ENCODE measurements at places on chromosomes 3 and 15.

- DNase-seq = no peak
Observed at GRCh38 chr3:145857956-145858355, 303.0 kb downstream of the PLOD2 start.

- no peak for DNase-seq
Observed at GRCh38 chr3:128293930-128294329, 140.6 kb downstream of the EEFSEC start.

GRCh38 chr3:192887047-192887446 lies 30.6 kb downstream of the MB21D2 start:
- no peak for DNase-seq

DNA sequence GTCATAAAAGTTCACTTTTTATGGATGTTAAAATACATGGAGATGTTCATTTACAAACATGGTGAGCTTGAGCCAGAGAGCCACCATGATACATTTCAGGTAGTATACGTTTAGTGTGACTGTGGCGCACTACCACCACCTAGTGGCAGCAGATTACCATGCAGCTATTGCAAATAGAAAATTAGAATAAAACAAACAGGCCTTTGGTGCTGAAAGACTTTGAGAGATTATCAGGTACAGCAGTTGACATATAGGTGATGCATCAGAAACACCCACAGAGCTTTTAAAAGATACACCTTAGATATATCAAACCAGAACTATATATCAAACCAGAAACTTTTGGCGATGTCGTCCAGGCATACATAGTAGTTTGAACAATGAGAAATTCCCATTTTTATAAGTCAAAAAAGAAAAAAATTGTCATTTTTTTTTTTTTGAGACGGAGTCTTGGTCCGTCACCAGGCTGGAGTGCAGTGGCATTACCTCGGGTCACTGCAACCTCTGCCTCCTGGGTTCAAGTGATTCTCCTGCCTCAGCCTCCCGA lies 42.0 kb upstream of the ICE2 start:
- DNase-seq = peak; percentile 60

DNA sequence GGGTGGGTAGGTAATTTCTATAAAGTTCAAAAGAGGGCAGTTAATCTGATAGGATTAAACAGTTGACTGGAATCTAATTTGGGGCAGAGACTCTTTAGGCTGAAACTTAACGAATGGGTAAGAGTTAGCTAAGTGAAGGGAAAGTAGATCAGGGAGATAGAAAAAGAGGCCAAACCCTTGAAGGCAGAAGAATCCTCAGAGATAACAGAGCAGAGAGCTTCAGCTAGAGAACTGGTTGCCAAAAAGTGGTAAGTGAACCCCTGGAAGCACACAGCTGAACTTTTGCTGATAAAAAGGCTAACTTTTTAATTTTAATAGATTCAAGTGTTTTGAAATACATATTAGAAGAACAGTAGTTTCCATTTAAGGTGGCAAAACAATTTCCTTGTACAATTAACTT lies 99.2 kb downstream of the FHIT start:
- DNase-seq = no peak

- no peak for DNase-seq
Observed at GRCh38 chr3:143384076-143384475, 264.5 kb downstream of the CHST2 start.

- no peak for DNase-seq
Observed at GRCh38 chr3:69499899-69500421, 114.1 kb upstream of the FRMD4B start.

GRCh38 chr15:85556618-85556895 lies 176.2 kb downstream of the AKAP13 start:
- DNase-seq = no peak

GRCh38 chr3:119257654-119258410 lies 17.2 kb upstream of the B4GALT4 start:
- no peak for DNase-seq

GRCh38 chr3:163045945-163046344 lies 1549.3 kb downstream of the OTOL1 start:
- DNase-seq = no peak

GRCh38 chr15:64635499-64636495 lies 139.6 kb downstream of the RBPMS2 start:
- no peak for DNase-seq

- no peak for DNase-seq
Observed at GRCh38 chr15:96338766-96339618, 8.5 kb downstream of the NR2F2 start.

DNA sequence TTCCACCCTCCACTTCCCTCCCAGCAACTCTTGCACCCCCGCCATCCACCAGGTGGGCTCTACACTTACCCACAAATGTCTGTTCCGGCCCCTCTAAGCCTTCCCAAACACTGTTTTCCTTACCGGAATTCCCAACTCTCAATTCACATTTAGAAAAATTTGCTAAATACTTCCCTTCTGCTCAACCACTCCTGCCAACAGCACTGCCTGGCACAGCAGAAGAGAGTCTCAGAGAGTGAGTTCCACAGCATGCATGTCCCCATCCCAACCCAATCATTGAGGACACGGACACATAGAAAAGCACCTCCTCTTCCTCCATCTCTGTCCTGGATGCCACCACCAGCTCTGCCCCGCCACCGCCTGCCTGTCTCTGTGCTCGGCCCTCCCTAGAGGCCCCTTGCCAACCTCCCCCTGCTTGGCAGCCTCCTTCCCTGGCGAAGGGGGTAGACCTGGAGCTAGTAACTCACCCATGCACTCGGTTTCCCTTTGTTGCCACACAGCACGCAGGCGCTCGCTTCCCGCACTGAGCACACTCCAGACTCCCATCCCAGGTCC lies 66.2 kb upstream of the SLC6A1 start:
- DNase-seq = no peak

DNA sequence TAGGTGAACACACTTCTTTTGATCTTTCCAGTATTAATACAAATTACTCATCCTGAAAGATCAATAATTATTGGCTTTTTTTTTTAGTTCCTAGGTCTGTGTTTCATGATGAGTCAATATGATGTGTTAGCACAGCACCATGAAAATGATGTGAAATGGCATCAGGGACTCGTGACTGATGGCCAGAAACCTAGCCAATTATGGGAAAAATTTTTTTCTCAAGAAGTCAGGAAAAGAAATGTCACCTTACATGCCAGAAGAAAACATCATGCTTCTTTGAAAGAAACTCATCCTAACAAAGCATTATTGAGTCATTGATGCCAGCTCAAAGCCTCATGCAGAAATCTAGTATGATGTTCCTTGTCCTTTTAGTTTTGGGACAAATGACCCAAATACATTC lies 468.3 kb upstream of the CBLB start:
- DNase-seq = no peak

- no peak for DNase-seq
Observed at GRCh38 chr3:17027318-17027717, 142.6 kb downstream of the PLCL2 start.

- no peak for DNase-seq
Observed at GRCh38 chr3:187838016-187838540, 92.8 kb upstream of the BCL6 start.

DNA sequence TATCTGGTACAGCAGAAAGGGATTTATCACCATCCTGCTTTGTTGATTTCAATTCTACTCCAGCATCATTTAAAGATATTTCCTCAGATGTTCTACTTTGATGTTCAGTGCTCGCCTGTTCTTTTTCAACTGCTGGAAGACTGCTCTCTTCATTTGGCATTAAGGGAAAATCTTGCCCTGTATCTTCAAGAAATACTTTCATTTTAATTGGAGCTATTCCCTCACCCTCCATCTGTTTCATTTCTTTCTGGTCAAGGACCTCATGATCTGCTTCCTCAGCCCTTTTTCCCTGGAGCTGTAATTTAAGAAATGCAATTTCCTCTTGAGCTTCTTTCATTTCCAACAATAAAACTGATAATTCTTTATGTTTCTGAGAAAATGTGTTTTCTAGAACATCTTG lies 37.8 kb upstream of the HCLS1 start:
- no peak for DNase-seq

GRCh38 chr3:101784855-101785613 lies 6.0 kb downstream of the NXPE3 start:
- no peak for DNase-seq

- DNase-seq = no peak
Observed at GRCh38 chr3:109210501-109210900, 74.0 kb downstream of the C3orf85 start.

DNA sequence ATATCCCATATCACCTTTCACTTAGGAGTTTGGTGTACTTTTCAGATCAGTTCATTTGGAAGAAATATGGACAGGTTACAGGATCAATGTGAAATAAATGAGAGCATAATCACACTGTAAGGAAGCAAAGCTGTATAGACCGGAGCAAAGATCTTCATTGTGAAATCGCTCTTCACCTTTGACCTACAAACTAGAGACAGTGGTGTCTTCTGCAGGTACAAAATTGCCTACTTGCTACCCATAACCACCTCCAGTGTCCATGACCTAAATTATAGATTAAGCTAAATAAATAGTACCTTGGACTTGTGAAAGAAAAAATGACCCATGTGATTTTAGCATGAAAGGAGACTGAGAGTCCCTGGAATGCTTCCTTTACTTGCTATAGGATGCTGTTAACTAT lies 379.5 kb upstream of the SUCLG2 start:
- DNase-seq = no peak

DNA sequence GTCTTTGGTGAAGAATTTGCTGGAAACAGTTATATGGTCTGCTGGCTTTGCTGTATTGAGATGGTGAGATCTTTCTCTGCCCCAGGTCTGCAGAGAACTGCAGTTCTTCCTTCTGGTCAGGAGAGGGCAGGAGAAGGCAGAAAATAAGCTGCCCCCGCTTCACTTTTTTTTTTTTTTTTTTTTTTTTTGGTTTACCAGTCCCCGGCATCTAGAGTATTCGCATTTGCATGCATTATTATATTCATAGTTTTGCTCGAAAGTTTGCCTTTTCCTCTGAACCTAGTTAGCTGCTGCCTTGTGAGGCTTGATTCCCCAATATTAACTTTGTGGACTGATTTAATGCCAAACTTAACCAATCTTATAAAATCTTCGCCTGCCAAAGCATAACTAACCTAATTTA lies 10.6 kb upstream of the PARL start:
- DNase-seq = no peak

DNA sequence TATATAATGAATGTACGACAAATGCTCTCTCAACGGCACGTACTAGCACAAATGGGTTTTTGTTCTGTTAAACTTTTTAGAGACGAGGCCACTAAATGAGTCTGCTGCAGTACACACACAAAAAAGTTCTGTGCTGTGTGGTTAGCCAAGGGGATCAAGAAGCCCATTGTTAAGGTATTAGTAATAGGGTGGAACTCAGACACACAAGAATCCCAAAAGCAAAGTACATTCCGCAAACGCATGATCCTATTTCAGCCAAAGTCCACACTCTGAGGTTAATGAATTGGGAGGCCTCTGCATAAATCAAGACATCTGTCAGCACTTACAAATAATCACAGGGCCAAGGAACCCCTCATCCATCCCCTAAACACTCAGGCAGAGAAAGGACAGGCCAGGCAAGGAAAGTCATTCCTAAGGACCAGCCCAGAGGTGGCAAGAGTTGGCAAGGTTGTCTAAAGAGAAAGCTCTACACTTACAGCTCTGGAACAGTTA lies 12.1 kb downstream of the OSBPL10 start:
- DNase-seq = no peak

DNA sequence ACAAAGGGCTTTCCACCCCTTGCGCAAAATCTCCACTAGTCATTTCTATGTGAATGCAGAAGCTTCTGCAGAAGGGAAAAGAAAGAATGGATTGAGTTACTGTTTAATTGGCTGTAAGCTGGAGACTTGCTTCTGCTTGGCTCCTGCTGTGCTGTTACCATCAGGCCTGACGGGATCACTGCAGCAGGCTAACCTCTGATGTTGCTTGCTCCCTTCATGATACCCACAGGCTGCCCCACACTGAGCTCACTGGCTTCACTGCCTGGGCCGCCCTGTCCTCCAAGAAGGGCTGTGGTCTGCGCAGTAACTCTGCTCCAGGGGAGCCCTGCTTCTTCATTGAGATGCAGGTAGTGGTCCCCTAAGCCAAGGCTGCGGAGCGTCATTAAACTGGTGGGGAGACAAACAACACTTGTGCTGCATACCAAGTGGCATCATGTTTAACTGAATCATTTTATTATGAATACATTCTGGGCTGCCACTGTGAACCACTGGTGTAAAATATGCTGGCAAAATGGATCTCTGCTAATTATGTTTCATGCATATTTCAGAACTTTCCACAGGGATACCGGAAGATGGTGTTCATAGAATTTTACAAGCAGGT lies 78.6 kb downstream of the WDR49 start:
- DNase-seq = no peak

DNA sequence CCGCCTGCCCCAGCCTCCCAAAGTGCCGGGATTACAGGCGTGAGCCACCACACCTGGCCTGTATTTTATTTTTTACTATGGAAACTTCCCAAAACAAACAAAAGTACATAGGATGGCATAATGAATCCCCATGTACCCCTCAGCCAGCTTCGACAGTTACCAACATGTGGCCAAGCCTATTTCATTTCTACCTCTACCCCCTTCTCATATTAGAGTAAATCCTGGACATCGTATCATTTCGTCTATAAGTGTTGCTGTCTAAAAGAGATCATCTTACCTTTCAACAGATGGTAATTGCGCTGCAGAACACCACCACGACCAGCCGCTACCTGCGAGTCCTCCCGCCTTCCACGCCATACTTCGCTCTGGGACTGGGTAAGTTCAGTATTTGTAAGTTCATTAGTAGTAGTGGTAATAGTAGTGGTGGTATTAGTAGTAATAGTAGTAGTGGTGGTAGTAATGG lies 44.9 kb downstream of the DLEC1 start:
- DNase-seq = no peak

- no peak for DNase-seq
Observed at GRCh38 chr3:39350714-39351113, 21.2 kb downstream of the CCR8 start.

GRCh38 chr15:79496838-79497237 lies 64.7 kb downstream of the MINAR1 start:
- no peak for DNase-seq

DNA sequence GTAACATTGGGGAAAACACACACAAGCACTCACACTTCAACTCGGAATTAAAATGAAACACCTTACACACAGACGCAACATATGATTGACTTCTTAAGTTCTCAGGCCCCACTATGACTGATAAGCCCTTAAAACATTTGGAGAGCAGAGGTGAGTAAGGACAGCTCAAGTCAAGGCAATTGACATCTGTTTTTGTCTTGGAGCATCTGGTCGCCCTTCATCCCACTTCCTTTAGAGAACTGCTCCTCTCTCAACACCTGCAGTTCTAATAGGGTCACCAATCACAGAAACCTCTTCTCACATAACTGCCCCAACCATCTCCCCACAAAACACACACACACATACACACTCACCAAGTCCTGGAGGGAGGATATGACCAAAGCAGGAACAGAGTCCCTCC lies 43.4 kb downstream of the ERC2 start:
- DNase-seq = no peak

- DNase-seq = no peak
Observed at GRCh38 chr3:156581033-156581432, 26.1 kb upstream of the SSR3 start.

DNA sequence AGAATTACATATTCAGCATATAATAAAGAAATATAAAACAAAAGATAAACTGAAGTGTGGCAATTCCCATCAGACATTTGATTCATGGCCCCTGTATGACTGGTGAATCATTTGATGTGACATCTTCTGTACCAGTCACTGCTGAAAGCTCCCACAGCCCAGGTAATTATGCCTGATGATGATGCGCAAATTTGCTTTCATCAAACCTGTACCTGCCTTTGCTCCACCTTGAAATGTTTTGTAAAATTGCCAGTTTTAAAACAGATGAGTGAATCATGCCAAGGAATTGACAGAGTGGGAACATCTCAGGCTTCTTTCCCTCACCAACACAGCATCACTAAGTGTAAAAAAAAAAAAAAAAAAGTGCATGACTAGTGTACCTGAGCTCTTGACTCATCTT lies 66.5 kb upstream of the EIF1B start:
- DNase-seq = no peak

GRCh38 chr15:90557186-90558084 lies 27.7 kb downstream of the CRTC3 start:
- no peak for DNase-seq

Data from activated naive CD4-positive, alpha-beta T cell (primary cell).